Subcutaneous preadipocyte (primary cell): ENCODE measurements at places on chromosomes 1 and 21. TPM values are rescaled to one million over a fixed set of nuclear protein-coding genes. Genes with fewer than 3 reads are reported as not detected.

The CYP4X1 gene
- under 0.01 and 0.20 TPM in 2 replicates for total RNA-seq

The RXRG gene
- total RNA-seq, result not detected in 2 replicates

The MROH7 gene
- under 0.01 and 0.37 TPM in 2 replicates for total RNA-seq

The DAB1 gene
- total RNA-seq, result not detected in 2 replicates

The ARHGEF10L gene
- total RNA-seq, result 16.5 and 17.2 TPM in 2 replicates

The IL12RB2 gene
- 0.20 TPM in 1 of 2 replicates, not detected in the other for total RNA-seq

The CRABP2 gene
- total RNA-seq, result 27.2 and 45.6 TPM in 2 replicates

The TLR5 gene
- total RNA-seq, result 0.73 TPM in 1 of 2 replicates, not detected in the other

The NTPCR gene
- total RNA-seq, result 14.5 and 15.8 TPM in 2 replicates
